A549 (cell line): ENCODE measurements at places on chromosomes 12 and 14. TPM values are rescaled to one million over a fixed set of nuclear protein-coding genes. Genes with fewer than 3 reads are reported as not detected.
A peak's percentile ranks its signal among the peaks of the same experiment; 100 is the strongest.

DNA sequence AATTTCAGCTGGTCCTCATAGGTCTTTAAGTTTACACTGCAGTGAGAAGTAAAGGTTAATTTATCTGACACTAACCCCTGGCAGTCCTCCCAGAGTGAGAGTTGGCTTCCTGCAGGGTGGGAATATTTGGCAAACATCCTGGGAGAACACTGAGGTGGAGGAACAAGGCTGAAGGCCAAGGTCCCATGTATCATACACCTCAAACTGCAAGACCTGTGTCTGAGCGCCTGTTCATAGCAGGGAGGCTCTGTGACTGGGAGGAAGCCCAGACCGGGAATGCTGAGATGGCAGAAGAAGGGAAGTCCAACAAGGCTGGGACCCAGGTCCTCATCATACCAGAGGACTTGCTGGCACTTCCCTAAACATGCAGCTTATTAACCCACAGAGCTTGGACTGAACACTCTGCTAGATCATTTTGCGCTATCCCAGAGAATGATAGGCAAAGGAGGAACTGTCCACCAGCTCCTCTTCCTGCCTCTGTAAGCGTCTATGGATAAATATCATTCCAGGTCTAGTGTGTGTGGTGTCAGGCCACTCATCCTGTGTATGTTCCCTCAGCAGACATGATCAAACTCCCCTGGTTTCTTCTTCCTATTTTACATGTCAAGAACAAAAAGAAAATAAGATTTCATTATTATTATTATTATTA, 199.6 kb upstream of the CNOT2 start:
- DNase-seq: no peak

Gene WDR89
- polyA plus RNA-seq: 13.9 to 15.1 TPM (median 15.1 TPM) in 3 replicates

DNA sequence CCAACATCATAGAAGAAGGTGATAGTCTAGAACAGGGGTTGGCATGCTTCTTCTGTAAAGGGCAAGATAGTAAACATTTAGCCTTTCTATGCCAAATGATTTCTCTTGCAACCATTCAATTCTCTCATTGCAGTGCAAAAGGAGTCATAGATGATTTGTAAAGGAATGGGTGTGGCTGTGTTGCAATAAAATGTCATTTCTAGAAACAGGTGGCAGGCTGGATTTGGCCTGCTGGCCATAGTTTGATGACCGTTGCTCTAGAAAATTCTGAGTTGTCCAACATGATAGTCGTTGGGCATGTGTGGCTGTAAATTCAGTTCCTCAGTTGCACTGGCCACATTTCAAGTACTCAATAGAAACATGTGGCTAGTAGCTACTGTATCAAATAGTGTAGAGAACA, 21.7 kb downstream of the SMCO2 start:
- DNase-seq: no peak

Gene PMCH
- not detected in 3 replicates for polyA plus RNA-seq

GRCh38 chr14:56304456-56304855, 186.2 kb downstream of the PELI2 start:
- no peak for DNase-seq

GRCh38 chr14:91371011-91371989, 46.3 kb downstream of the CCDC88C start:
- DNase-seq: no peak

- no peak for DNase-seq
Observed at GRCh38 chr12:14989790-14990189, 16.9 kb downstream of the PDE6H start.

DNA sequence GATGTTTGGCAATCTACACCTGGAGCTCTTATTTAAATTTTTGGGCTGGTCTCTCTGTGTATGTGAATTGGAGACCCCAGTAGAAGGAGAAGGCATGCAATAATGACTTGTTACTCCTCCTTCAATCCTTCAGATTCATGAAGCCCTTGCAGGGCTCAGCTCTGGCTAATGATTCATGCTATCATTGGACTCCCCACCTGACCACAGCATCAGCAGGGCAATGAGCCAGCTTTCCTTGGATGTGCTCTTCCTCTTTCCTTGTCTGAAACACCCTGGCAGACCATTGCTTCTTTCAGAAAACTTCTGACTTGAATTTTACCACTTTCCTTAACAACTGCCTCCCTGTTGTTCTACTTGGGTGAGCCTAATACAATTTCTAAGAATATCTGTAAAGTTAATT, 1019.2 kb downstream of the AACS start:
- DNase-seq: no peak

GRCh38 chr12:104615048-104615561, 158.4 kb downstream of the CHST11 start:
- DNase-seq: no peak

Gene IGF1
- 0.01 TPM in 1 of 3 replicates, not detected in the others for polyA plus RNA-seq

Gene ALKBH1
- 10.9 to 11.9 TPM (median 11.4 TPM) in 3 replicates for polyA plus RNA-seq

DNA sequence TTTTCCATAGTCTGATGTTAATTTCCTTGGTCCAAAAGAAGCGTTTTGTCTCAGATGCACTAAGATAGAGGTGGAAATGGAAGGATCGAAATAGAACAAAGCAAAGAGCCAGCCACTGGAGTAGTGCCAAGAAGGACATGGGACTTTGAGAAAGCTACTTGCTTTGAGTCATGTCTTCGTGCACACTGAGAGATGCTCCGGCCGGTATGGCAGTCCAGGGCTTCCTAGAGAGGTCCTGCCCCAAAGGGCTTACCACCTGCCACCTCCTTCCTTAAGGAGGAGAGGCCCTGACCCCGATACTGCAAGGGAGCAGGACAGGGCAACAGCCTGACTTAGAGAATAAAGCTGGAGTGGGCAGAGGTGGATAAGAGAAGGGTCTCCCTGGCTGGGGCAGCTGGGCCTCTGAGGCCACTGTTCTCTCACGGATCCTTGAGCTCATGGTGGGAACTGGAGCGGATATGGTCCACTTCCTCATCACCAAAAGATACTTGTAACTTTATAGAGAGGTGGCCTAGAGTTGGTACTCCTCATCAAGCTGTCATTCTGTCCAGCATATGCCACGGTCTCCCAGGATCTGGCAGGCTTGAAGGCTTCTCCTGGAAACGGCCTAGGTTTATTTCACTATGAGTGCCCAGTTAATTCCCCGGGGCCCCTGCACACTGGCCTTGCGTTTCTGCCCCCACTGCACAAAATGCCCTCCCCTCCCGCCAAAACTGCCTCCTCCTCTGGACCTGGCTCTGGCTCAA, 57.4 kb downstream of the FOXN3 start:
- no peak for DNase-seq

DNA sequence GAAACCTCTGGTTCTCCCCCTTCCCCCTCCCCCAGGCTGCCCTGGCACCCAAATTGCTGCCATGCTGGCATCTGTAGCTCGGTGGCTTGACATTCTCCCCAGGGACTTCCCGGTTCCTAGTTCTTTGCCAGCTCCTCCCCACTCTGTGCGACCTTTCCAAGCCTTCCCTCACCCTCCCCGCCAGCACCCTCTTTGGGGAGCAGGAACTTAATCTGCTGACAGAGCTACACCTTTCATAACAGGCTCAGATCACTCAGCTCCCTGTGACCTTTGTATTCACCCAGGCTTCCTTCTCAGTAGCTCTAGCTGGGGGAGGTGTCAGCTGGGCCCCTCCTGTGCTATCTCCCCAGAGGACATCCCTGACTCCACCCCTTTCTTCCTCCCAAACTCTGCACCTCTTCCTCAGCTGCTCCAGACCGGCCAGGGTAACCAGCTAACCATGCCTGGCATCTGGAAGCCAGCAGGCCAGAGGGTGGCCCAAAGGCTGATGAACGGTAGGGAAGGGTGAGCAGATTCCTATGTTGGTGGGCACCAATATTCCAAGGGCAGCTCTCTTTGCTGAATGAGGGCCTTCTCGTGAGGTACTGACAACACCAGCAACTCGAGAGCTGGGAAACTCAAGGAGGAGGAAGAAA, 1.8 kb upstream of the COX14 start:
- peak; percentile 49 for DNase-seq

Gene LHX5
- polyA plus RNA-seq: not detected in 3 replicates

Gene GLIPR1L1
- polyA plus RNA-seq: not detected in 3 replicates
